ENCODE measurements at places on chromosomes 5 and 9.

- DNase-seq: no peak
These were observed 47.4 kb downstream of the P4HA2 start for GRCh38 chr5:132180134-132180745.

DNA sequence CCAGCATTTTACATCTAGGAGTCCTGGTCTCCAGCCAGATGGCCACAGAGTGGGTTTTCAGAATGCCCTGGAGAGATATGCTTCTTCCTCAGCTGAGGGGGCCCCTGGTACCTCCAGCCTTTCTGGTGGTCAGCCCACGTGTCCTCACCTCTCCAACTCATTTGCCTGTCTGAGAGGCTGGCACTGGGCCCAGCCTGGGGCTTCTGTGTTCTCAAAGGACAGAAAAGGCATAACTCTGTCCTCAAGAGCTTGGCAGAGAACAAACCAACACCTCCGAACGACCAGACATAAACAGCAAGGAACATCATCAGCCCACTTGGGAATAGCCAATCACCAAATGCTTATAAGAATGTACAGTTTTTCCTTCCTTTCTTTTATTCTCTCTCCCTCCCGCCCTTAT, 17.1 kb downstream of the ENG start:
- no peak for DNase-seq

DNA sequence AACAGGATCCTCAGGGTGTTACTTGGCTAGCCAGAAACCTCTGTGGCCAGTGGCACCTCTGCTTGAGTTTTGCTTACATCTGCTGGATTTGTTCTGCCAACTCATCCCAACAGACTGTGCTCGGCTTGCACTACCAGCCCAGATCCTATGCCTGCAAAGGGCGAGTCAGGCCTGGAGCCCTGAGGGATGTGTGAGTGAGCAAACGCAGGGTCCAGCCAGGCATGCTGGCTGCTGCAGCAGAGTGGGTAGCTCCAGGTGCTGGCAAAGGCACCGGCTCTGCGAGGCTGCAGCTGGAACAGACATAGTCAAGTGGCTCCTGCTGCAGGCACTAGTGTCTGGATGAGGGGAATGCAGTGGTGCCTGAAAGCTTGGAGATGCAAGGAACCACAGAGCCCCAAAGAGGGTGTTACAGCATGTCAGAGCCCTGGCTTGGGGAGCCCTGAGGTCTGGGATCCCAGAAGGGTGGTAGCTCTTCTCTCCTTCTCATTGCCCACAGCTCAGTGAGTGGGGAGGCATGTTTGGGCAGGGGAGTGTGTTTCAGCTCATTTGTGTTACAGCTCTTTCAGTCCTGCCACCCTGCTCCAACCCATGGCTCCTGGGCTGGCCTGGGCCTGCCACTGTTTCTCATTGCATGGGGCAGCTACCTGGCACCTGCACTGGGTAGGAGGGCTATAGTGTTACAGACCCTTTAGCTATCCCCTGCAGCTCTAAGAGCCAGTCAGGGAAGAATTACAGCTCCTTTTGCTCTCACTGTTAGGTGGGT, 332.6 kb downstream of the TAF11L14 start:
- no peak for DNase-seq

DNA sequence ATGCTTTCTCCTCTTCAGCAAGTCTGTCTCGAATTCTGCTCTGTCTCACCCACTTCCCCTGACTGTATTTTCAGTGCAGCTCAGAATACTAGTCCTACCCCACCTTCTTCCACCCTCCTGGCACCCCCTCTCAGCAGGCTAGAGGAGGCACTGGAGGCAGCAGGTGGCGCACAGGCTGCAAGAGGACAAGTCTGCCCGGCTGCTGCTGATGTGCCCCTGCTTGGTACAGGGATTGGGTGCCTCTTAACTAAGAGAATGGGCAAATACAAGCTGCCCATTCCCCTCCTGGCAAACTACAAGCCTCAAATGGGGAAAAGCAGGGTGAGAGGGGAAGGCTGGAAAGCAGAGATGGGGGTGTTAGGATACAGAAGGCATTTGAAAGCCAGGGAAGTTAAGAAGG, 5.1 kb downstream of the TLN1 start:
- DNase-seq: peak; percentile 31

DNA sequence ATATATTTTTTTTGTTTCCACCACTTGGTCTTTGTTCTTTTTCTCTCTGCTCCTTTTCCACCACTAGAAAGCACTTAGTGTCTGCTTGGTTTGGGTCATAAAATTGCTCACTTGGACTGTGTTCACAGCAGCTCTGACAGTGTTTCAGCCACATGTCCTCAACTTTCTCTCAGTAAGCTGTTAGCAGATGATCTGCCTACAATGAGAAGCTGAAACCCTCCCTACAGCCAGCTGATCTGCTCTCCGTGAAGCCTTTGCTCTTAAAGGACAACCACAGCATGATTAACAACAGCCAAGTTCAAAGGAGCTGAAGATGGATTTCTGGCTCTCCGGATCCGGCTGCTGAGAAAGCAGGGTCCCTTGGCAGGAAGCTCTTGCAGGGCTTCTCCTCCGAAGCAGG, 31.6 kb downstream of the PRLR start:
- no peak for DNase-seq

- DNase-seq: no peak
These were observed 290.8 kb upstream of the MPDZ start for GRCh38 chr9:13570068-13570974.

- DNase-seq: no peak
These were observed 206.4 kb upstream of the IL12B start for GRCh38 chr5:159536646-159537045.

- no peak for DNase-seq
These were observed 309.6 kb downstream of the CWC27 start for GRCh38 chr5:65078331-65078730.

DNA sequence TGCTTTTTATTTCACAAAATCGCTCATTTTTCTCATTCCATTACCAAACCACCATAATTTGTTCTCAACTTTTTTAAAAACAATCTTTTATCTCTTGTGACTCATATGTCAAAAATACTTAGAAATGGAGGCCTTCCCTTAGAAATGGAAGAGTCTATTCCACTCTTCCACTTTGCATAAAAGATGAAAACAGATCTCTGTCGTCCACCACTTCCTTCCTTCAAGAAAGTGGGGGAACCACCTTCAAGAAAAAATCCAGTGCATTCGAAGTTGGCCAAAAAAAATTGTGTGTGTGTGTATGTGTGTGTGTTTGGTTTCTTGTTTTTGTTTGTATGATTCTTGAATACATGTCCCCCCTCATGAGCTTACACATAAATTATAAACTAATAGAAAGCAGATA, 628.8 kb upstream of the DMAC1 start:
- no peak for DNase-seq

GRCh38 chr5:37490931-37491330, 111.8 kb downstream of the WDR70 start:
- DNase-seq: no peak

Measured in nucleus accumbens (tissue), 56 donors.